Activated naive CD8-positive, alpha-beta T cell treated with anti-CD3 and anti-CD28 coated beads for 36 hours (primary cell): ENCODE measurements at places on chromosomes 2 and 18.
A peak's percentile ranks its signal among the peaks of the same experiment; 100 is the strongest.

DNA sequence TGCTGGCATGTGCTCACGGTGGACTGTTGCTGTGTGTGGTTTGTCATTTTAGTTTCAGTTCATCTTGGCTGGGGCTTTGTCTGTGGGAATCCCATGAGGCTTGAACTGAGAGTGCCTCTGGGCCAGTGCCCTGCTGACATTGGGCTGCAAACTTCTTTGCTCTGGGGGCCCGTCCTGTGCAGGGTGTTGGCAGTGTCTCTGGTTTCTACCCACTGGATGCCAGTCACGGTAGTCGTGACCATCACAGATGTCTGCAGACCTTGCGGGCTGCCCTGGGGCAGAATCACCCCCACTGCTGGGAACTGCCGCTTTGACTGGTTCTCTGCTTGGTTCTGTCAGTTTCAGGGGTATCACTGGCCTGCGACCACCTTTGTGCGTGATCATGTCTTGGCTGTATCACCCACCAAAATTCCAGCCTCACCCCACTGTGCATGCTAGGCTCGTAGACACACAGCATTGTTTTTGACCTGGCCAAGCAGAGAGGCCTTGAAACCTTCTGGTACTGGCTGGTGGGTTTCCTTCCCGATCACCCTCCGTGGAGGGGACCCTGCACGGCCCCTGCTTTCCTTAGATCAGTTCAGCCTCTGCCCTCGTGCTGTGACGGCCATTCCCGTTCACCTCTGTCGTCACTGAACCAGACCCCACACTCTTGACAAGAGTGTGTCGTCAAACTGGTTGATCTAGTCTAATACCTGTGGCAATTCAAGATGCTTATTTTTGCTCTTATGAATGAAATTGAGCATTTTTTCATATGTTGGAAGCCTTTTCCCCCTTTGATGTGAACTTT lies 57.6 kb downstream of the KCNG2 start:
- DNase-seq, result no peak

GRCh38 chr2:129796225-129796624 lies 183.2 kb upstream of the RAB6C start:
- DNase-seq, result no peak

GRCh38 chr18:63109802-63110201 lies 209.8 kb downstream of the BCL2 start:
- no peak for DNase-seq

DNA sequence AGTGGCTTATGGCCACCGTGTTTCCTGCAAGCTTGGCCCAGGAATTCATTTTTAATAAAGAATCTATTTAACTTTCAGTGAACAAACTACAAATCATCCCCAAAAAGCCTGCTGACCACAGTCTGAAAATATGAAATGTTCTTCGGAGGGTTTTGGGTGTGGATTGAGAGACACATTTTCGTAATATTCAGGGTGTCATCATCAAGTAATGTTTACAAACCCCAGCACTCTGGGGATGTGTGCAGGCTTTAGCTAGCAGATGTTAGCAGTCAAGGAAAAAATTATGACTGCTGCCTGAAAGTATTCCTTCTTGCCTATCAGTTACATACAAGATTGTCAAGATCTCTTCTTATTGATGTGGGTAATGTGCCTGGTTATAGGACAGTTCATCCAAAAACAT lies 143.9 kb upstream of the FN1 start:
- DNase-seq, result no peak

DNA sequence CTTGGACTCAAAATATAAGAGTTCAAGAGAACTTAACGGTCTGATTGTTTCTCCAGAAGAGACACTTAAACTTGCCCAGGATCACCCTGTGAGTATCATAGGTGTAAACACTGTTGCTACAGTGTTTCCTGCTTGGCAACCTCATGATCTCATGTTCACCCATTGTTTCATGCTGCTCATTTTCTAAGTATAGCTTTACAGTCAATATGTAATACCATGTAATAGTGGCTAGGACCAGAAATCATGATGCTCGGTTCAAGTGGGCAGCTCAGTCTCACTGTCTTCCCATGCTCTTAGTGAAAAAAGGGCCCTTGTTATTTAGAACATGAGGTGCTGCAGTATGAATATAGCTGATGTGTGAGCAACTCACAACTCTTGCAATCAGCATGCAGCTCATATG lies 157.5 kb downstream of the CERS6 start:
- no peak for DNase-seq

DNA sequence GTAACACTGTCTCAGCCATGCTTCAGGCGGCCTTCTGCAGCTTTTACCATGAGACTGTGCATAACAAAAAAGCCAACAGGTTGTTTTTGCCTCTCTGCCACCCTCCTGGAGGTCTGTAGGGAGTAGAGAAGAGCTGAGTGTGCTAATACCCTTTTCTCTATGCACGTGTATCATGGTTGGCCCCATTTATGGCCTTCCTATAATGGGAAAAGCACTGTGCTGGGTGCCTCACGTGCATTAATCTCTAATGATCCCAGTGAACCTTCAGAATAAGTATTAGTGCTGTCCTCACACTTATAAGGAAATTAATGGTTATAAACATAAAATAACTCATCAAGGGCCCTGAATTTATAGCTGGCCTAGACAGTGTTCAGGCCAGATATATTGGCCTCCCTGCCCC lies 164.2 kb downstream of the CDH20 start:
- no peak for DNase-seq

DNA sequence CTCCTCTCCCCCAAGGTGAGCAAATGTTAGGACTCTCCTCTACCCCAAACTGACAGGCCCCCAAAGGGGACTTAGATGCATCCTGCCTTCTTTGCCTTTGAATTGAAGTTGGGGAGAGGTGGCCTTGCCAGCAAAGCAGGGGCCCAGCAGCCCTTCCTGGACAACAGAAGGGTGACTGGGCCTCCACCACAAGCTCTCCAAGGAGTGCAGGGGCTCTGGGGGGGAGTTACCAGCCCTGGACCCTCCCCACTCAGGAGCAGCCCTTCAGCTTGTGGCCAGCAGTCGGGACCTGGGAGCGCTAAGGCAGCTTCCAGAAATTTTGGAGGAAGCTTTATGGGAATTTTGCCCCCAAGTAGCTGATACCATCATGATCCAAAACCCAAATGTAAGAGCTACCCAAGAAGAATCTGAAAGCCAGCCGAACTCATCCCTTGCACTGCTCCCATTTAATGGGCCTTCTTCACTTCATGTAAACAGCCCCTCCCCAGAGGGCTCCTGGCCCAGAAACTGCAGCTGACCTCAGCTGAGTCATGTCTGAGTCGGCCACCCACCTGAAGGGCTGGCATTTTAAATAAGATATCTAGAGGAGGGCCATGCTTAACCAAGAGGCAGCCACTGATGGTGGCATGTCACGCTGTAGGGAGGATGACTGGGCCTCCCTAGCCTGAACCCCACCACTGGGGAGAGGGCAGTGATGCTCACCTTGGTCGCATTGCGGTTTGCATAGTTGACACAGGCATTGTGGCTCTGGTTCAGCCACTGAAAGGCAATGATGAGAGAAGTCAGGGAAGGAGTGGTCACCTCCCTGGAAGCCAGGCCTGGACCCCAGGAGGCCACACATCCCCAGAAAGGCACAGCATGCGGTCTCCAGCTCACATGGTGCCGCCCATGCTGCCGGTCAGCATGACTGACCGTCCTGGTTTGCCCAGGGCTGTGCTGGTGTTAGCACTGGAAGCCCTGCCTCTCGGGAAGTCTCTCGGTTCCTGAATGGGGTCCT lies 71.5 kb downstream of the SFXN5 start:
- DNase-seq, result no peak

- no peak for DNase-seq
These were observed 13.3 kb downstream of the DNMT3A start for GRCh38 chr2:25328152-25329085.

DNA sequence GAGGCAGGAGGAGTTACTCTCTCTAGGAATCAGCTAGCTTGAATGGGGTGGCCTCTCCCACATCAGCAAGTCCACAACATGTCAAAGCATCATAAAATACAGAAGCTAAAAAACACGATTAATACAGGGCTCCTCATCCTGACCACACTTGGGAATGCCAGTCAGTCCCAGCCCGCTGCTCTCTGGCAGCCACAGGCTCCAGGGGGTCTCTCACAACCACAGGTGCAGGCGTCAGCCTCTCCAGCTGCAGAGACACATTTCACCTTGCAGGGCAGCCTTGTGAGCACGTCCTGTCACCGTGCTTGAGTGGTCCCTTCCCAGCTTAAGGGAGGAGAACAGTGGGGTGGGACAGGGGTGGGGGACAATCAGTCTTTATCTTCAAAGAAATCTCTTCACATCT lies 137.4 kb upstream of the SH3BP4 start:
- DNase-seq, result no peak

- DNase-seq, result no peak
These were observed 28.8 kb downstream of the CCDC93 start for GRCh38 chr2:117985092-117985491.

DNA sequence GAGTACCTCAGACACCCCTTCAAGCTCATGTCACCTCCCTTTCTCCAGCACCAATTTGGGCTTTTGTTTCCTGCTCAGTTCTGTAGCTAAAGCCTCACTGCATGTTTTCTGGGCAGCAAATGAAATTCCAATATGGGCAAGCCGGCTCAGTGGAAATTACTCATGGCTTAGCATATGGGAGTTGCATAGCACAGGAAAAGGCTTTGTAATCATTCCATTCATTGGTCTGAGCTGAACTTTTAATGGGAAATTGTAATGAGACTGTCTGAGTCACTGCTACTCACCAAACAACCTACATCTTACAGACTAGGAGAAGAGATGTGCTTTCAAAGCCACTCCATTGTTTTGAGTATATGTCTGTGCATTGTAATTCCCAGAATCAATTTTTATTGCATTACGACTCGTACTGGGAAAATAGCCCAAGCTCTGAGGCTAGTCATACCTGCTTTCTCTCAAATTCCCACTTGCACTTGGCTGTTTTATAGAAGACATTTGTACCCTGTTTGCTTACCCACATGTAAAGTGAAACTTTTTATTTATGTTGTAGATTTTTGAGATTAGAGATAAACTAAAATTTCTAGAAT lies 139.5 kb upstream of the LRATD1 start:
- no peak for DNase-seq

- no peak for DNase-seq
These were observed 50.7 kb downstream of the TRIP12 start for GRCh38 chr2:229870903-229871656.

GRCh38 chr2:156653675-156654074 lies 217.5 kb downstream of the GPD2 start:
- no peak for DNase-seq

- DNase-seq, result peak; percentile 71
These were observed 221.8 kb downstream of the INSIG2 start for GRCh38 chr2:118309946-118310680.

DNA sequence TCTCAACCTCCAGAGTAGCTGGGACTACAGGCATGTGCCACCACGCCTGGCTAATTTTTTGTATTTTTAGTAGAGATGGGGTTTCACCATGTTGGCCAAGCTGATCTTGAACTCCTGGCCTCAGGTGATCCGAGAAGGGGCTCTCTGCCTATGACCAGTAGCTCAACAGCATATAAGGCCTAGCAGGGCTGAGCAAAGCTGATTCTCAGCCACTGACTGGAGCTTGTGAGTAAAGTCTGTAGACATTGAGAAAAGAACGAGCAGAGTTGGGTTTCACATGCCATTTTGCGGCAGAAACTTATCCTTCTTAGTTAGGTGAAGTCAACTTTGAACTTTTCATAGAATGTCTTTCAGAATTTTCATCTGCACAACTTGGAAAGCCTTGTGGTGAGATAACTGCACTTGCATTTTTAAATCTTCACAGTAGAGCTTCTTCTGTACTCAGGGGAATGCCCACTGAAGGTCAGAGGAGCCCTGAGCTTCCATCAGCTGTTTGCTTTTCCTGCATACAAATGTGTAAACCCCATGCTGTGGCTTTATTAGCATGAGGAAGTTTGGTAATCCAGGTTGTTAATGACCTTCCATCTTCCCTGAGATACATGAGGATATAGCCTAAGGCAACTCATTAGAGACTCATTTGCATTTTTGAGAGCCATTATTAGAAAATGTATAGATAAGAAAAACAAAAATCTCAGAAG lies 602.4 kb downstream of the METTL4 start:
- no peak for DNase-seq

DNA sequence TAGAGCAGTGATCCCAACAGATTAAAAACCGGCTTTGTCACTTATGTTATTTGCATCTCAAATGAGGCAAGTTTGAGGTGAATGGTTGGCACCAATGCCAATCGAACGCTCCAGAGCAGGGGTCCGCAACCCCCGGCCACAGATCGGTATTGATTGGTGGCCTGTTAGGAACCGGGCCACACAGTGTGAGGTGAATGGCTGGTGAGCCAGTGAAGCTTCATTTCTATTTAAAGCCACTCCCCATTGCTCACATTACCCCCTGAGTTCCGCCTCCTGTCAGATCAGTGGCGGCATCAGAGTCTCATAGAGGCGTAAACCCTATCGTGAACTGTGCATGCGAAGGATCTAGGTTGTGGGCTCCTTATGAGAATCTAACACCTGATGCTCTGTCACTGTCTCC lies 132.0 kb downstream of the TMEM182 start:
- DNase-seq, result no peak

DNA sequence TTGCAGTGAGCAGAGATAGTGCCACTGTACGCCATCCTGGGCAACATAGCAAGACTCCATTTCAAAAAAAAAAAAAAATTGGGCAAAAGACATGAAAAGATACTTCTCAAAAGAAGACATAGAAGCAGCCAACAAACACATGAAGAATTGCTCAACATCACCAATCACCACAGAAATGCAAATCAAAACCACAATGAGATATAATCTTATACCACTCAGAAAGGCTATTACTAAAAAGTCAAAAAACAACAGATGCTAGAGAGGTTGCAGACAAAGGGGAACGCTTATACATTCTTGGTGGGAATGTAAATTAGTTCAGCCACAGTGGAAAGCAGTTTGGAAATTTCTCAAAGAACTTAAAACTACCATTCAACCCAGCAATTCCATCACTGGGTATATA lies 43.1 kb upstream of the CHAC2 start:
- DNase-seq, result no peak

GRCh38 chr2:182522972-182523473 lies 96.2 kb upstream of the PDE1A start:
- no peak for DNase-seq

- DNase-seq, result no peak
These were observed 16.7 kb upstream of the MSGN1 start for GRCh38 chr2:17799301-17800120.

DNA sequence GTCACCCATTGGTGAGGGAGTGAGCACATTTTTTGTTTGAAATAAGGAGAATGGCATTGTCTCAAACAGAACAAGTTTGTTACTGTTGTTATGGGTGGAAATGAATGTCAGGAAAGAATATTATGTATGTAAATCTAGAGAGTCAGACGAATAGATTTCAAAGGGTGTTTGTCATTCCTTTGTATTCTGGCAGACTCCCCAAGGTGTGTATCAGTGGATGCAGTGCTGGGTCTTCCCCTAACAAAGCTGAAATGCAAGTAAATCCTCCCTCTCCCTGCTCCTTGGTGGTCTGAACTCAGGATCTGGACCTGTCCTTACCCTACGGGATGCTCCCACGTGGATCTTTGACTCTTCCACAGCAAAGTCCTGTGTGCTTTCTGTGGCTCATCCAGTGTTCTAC lies 139.5 kb upstream of the ZNF516 start:
- no peak for DNase-seq
